ENCODE measurements at places on chromosomes 2 and 18. TPM values are rescaled to one million over a fixed set of nuclear protein-coding genes. Genes with fewer than 3 reads are reported as not detected.

Gene TUBA3E
- total RNA-seq: not detected

Gene ZNF804A
- total RNA-seq: under 0.01 TPM

Gene SNTG2
- under 0.01 TPM for total RNA-seq

Gene TTC39C
- 9.9 TPM for total RNA-seq

Gene GRHL1
- under 0.01 TPM for total RNA-seq
